Mesenchymal stem cell (in vitro differentiated cells and primary cell): ENCODE measurements at places on chromosomes 3 and 15.

- DNase-seq = no peak
Observed at GRCh38 chr3:108189440-108189839, 32.8 kb downstream of the IFT57 start.

GRCh38 chr3:132661101-132661500 is 972 bp downstream of the UBA5 start:
- DNase-seq = no peak

DNA sequence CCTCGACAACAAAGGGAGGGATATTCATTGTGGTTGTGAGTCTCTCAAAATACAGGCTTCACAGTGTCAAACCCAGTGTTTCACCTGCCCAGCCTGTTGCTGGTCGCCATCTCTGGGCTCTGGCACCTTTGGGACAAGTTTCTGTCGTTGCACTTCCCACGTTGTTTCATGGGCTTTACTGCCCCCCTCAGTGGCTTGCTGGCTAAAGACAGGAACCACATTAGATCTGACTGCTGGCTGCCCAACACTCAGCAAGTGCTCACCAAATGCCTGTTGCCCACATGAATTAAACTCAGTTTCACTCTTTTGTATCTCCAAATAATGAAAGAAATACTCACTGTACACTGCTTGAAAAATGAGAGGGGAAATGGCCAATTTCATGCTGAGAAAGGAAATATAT is 27.6 kb downstream of the FOXL2 start:
- no peak for DNase-seq

DNA sequence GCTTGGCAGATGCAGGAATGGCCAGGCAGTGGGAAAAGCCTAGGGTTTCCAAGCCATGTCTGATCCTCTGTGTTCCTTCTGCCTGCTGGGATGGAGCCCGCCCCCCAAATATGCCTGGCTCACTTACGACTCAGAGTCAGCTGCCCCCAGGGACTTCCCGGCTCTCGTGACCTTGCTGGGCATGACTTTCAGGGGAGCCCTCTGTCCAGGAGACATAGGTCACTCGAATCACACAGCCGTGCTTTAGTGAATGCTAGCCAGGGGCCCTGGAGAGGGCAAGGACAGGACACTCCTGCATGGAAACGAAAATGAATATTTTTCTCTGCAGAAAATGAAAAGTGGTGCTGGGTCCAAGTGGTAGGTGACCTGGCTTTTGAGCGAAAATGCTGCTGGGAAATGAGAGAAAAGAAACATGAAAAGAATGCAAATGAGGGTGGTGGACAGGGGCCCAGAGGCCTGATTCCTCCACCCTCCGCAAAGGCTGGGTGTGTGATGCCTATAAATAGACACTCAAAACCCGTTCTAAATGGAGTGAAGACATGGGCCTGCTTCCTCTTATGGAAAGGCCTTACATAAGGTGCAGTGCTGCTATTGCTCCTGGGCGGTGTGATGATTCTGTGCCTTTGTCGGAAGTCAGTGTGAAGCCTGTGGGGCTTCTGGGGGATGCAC is 107.4 kb downstream of the APBA2 start:
- no peak for DNase-seq

DNA sequence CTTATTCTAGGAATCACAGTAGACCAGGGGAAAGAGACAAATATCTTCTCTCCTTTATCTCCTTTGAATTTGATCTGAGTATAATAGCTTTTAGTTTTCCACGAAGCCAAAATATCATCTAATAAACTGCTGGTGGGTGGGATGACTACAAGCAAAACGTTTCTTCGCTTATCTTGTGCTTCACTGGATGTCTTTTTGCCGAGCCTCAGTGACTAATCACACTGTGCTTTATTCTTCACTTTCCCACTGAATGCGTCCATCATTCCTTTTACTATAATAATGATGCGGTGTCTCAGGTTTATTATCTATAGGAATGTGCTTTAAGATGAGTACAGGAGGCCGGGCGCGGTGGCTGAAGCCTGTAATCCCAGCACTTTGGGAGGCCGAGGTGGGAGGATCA is 32.5 kb downstream of the CEP152 start:
- no peak for DNase-seq

GRCh38 chr15:44275150-44275830 is 13.2 kb upstream of the GOLM2 start:
- DNase-seq = no peak
